CD4-positive, alpha-beta T cell treated with Interleukin-15 for 4 hours (primary cell): ENCODE measurements at places on chromosomes 6 and 20.

GRCh38 chr6:32954986-32955802, 2.3 kb upstream of the HLA-DMA start:
- peak; percentile 50 for DNase-seq

- no peak for DNase-seq
Observed at GRCh38 chr6:116328528-116328903, 42.2 kb upstream of the DSE start.

GRCh38 chr20:53059848-53060247, 87.7 kb downstream of the TSHZ2 start:
- no peak for DNase-seq

DNA sequence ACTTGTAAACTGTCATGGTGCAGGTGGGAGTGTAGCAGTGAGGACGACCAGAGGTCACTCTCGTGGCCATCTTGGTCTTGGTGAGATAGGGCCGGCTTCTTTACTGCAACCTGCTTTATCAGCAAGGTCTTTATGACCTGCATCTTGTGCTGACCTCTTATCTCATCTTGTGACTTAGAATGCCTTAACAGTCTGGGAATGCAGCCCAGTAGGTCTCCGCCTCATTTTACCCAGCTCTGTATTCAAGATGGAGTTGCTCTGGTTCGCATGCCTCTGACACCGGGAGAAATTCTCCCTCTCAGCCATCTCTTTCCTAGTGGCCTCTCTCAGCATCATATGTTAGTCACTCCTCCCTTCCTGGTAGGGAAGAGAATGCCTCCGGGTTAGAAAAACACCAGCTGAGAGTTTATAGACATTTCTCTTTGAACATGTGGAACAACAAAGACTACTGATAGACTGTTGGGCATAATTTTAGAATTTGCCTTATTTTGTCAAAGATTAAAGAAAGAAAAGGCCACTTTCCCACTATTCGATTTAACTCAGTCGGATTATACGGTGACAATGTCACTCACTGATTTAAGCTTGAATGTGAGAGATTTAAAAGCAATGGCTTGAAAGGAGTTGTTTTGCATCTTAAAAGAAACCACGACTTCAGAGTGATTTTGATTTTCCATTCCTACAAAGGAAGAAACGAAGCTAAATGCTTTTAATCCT, 67.9 kb upstream of the SNX9 start:
- no peak for DNase-seq
